GM04503 (cell line): ENCODE measurements at places on chromosomes 2 and 18.

DNA sequence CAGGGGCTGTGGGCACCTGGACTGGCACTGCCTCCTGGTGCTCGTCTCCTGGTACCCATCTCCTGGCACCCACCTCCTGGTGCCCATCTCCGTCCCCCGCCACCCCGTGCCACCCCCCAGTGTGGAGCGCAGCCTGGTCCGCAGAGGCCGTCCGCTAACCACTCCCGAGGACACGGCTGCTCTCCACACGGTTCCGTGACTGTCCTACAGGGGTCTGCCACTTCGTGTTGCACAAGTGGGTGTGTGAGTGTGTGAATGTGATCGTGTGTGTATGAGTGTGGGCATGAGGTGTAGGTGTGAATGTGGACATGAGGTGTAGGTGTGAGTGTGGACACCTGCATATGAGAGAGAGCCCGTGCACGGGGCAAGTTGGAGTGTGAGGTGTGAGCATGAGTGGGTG is 119.4 kb upstream of the HS6ST1 start:
- no peak for DNase-seq

- DNase-seq = peak; percentile 44
These were observed 20.9 kb downstream of the GKN2 start for GRCh38 chr2:68931799-68932198.

DNA sequence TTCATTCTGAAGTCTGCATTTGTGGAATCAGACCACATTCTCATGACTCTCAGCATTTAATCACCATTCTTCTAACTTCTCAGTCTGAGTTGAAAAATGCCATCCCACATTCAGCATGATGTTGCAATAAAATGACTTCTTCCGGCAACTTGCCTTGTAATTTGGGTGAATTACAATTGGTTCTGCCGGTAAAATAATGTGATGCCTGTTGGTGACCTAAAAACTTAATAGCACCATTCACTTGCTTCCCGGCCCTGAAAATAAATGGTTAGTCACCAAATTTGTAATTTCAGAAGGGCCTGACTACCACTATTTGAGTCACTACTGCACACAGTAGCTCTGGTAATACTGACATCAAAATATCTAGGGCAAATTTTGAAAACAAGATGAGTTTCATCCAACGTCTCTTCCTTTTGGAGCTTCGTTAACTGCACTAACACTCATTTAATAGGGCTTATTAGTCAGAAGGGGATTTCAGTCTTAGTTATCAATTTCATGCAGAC is 637.1 kb upstream of the CHAC2 start:
- peak; percentile 46 for DNase-seq

GRCh38 chr2:88627856-88628570 is 749 bp upstream of the EIF2AK3 start:
- peak; percentile 90 for DNase-seq

DNA sequence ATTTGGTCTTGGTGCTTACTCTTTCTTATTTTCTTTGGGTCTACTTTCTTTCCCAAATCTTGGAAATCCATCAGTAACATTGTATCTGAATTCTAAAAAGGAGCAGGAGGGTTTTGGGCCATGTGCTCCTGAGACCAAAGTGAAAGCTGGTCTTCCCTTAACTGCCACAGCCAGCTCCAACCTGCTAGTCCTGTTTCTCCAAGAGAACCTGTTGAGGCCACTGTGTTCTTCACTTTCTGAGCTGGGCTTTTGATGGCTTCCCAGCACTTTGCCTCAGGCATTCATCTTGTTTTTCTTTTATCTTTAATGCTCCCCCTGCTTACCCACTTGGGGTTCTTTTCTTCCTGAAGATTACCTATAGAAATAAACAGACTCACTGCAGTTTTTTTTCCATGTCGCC is 53.3 kb downstream of the ARHGAP28 start:
- no peak for DNase-seq

GRCh38 chr2:215601990-215602721 is 166.3 kb upstream of the FN1 start:
- DNase-seq = peak; percentile 48

DNA sequence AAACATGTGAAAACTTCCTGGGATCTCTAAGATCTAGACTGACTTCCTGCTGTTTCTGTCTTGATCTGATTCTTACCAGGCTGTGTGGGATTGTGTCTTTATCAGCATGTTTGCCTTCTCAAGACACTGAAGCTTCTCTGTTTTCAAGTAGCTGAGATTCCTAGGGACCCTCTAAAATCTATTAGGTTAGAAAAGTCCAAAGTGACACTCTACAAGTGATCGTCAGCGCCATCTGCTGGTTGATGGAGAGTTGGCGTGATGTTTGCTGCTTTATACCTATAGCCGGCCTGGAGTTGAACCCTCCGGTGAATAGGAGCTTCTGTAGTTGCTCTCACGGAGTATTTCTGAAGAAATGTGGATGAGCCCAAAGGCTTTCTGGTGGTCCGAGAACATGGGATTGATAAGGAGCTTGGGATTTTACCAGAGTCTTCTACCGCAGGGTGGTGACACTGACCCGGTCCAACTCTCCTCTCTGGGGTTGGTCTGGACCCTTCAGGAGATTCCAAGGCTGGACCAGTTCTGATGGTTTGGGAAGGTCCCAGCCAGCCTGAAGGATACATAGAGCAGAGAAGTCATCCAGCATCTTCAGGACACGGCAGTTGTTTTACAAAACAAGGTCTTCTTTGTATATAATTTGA is 96.0 kb upstream of the TTC39C start:
- DNase-seq = no peak

GRCh38 chr2:26002632-26003310 is 20.5 kb upstream of the KIF3C start:
- no peak for DNase-seq

- no peak for DNase-seq
These were observed 108.5 kb upstream of the ANKRD30BL start for GRCh38 chr2:132270255-132270654.

DNA sequence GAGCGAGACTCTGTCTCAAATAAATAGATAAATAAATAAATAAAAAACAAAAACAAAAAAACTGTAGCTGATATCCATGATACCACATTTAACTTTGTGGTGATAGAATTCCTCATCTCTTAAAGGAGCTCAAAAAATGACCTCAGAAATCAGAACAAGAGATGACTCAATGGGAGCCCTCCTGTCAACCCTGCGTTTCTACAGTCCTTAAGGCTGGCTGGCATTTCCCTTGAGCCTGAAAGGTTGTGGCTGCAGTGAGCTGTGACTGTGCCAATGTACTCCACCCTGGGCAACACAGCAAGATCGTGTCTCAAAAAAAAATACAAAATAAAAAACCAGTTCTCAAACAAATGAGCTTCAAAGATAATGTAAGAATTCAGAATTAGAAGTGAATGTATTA is 40.4 kb downstream of the CHST9 start:
- no peak for DNase-seq

- no peak for DNase-seq
These were observed 83.3 kb downstream of the ICOS start for GRCh38 chr2:204019572-204020501.

DNA sequence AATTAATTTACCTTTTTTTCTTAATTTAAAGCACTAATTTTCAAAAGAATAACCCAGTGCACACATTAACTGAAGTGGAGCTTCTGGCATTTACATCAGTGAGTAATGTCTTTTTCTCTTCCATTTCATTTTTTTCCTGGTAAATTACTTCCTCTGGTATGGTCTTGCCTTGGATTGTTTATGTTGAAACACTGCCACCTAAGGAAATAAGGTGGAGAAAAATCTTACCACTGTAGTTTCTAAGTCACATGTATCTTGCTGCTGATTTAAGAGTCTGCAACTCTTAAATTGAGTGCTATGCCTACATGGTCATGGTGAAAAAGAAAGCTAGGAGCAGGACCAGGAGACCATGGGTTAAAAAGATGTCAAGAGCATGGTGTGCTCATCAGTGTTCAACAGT is 51.0 kb downstream of the TTC27 start:
- DNase-seq = no peak

- DNase-seq = no peak
These were observed 10.6 kb downstream of the MYO1B start for GRCh38 chr2:191255756-191256312.

GRCh38 chr18:25553631-25554263 is 201.8 kb upstream of the ZNF521 start:
- DNase-seq = no peak

GRCh38 chr2:212264187-212264586 is 274.4 kb downstream of the ERBB4 start:
- DNase-seq = no peak

DNA sequence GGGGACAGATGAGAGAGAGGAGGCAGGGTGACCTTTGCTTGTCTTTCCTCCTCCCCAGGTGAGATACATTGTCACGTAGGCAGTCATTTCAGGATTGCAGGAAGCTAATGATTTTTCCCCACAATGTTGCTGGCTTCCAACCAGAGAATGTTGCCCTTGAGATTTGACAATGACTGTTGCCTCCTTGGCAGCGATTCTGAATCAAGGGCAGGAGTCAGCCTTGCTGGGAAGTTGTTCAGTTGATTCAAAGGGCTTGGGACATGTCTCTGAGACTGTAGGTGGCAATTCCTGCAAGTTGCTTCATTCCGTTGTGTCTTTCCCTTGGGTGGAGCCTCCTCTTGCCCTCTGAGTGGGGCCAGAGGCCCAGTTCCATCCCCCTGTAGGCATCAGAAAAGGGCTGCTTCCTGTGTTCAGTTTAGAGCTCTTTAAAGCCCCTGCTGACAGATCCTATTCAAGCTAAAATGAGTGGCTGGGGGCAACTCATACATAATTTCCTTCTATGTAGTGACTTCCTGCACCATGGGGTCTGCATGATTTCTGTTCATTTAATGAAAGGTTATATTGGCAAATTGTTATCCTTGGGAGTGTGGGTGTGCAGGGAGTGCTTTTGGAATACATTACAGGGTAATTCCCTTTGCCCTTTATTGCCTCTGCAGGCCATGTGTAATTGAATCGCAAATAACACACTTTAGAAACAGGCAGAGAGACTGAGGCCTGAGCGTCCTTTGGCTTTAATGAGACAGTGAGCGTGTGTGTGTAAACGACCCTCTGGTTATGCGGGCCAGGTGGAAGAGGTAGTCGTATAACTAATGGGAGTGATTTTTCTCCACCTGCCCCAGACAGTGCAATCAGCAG is 52.4 kb downstream of the GPR39 start:
- DNase-seq = no peak

DNA sequence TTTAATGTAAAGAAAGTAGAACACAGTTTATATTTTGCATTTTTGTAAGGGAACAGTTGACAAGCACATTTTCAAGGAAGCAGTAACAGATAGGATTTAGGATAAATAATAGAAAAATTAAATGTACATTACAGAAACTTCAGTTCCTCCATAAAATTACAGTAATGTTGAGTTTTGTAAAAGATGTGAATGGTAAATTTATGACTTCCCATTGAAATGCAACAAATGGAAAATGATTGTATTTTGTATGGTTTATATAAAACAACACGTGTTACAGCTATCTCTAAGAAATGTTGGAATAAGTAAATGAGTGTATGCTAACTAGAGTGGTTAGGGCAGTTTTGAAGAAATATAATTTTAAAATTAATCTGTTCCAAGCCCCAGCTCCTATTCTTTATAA is 227.3 kb downstream of the PARD3B start:
- no peak for DNase-seq

DNA sequence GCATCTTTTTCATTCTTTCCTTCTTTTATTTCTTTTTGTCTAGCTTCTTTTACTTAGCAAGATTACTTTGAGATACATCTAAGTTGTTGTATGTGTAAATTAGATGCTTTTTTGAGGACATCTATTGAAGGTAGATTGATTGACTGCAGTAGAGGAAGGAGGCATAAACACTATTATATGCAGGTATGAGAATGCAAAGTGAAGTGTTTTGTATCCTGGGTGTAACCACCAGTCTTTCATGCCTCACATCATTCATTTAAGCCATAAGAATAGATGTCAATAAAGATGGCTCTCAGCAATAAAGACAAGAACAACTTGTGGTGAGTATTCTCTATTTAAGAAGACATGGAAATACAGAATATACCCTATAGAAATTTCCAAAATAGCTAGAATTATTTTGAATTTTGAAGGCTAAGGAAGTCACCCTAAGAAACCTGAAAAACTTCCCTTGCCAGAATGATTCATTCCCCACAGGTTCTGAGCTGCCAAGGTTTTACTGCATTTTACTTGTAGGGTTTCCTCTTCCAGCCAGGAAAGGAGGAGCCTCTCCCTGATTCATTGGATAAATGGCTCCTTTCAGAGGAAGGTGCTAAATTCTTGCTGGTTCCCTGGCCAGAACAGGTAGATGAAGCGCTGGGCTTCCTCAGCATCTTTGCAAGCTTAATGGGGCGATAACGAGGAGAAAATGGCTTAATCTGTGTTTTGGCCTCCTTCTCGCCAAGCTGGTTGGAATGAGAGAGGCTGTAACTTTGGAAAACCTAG is 279.8 kb upstream of the SLC14A2 start:
- no peak for DNase-seq

DNA sequence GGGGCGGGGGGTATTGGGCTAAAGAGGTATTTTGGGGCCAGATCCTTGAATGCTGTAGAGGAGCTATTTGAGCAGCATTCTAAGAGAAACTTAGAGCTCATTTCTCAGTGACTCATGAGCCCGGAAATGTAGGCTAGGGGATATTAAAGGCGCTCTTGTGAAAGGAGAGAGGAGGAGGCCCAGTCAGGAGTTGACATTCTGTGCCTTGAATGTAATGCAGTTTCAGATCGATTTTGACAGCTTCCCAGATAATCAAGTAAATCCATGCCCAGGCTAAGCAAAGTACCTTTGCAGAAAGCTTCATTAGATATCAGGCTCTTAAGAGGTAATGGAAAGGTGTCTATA is 1.5 kb downstream of the CAB39 start:
- peak; percentile 53 for DNase-seq

- peak; percentile 50 for DNase-seq
These were observed 7.8 kb downstream of the LIMS1 start for GRCh38 chr2:108542071-108542470.

DNA sequence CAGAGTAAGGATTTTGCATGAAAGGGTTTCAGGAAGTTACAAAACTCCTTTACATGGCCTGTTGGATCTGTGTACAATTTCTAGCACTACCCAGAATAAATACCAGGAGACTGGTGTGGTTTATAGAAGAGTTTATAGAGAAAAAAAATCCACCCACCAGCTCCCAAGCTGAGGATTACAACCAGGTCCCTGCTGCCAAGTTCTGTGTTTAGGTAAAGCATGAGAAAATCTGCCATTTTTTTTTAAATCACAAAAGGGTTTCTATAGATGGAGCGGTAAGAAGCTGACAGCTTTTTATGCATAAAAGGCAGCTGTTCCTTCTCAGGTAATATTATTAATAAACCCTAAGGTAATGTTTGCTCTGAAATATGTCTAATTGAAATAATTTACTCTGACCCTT is 545.4 kb upstream of the ZEB2 start:
- DNase-seq = no peak

DNA sequence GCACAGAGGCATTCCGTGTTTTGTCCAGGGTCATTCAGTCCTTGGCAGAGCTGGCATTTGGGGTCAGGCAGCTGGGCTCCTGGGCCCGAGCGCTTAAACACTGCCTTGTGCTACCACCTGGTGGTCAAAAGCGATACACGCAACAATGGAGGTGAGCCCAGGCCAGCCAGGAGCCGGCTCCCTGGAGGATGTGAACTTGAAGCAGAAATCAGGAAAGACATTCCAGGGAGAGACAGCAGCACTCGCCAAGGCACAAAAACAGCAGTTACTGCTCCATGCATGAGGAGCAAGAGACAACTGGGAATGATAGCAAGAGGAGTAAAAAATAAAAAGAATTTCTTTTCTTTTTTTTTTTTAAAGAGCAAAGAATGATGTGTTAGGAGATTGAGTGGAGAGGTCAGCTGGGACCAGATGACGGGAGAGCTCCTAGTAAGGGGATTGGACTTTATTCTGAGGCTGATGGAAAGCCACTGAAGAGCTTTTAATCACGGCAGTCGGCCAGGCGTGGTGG is 20.7 kb downstream of the SCYGR8 start:
- peak; percentile 11 for DNase-seq

GRCh38 chr18:14961991-14962390 is 214.0 kb downstream of the ANKRD30B start:
- DNase-seq = no peak
